RWPE1 (cell line): ENCODE measurements at places on chromosomes 6 and 20.
A peak's percentile ranks its signal among the peaks of the same experiment; 100 is the strongest.

- DNase-seq, result peak; percentile 86
These were observed 3.4 kb downstream of the MED20 start for GRCh38 chr6:41917528-41917927.

DNA sequence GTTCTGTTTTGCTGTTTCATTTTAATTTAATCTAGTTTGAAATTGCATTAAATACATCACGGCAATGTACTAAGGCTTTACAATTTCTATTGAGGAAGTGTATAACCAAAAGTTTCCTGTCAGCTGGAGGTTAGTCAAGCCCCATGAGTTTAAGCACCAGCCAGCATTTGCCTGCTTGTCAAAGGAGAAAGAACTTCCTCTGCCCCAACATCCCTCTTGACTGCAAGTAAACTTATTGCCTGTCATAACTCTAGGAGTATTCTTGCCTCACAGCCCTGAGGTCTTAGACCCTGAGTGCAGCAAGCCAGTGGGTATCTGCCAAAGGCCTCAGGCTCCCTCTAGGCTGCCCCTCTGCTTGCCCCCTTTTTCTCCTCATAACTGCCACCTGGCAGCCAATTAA is 106.7 kb upstream of the INSM1 start:
- DNase-seq, result no peak

GRCh38 chr6:75609639-75610590 is 8.2 kb downstream of the SENP6 start:
- DNase-seq, result no peak

DNA sequence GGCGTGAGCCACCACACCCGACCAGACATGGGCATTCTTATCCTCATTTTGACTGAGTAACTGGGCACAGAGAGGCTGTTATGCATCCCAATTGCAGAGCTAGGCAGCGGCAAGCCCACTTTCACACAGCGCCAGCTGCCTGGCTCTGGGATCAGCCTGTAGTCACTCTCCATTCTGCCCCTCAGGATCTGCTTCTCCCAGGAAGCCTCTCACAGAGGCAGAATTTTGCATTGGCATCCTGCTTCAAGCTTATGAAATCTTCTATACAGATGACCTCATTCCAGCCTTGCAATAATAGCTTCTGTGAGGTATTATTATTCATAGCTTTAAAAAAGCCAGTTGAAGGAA is 37.0 kb upstream of the IER3 start:
- DNase-seq, result no peak

GRCh38 chr20:38342713-38343310 is 3.5 kb upstream of the LBP start:
- no peak for DNase-seq

DNA sequence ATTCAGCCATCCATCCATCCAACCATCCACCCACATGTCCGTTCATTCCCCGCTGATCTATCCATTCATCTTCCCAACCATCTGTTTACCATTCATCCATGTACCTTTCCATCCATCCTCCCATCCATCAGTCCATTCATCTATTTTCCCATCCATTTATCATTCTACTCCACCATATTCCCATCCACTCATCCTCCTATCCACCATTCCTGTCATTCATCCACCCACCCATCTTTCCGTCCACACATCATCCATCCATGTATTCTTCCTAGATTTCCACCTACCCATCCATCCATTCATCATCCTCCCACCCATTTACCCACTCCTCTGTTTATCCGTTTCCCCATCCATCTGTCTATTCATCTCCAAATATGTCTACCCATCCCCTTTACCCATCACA is 6.8 kb downstream of the BPIFB6 start:
- no peak for DNase-seq

DNA sequence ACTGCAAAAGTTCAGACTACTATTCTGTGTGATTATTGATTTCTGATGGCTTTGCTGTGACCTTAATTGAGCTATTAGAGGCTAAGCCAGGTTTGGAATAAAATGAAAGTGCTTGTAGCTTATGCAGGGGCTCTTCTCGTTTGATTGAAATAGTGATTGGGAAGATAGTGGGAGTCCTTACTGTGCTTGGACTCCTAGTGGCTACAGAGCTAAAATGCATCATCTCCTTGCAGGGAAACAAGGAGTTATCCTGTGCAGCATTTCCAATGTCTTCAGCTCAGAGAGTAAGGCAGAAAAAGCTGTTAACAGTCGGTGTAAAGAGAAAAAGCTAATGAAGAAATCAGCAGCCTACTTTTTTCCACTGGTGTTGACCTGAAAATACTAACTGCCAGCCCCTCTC is 173.5 kb downstream of the SLC35F1 start:
- no peak for DNase-seq

GRCh38 chr6:30158475-30159040 is 2.5 kb downstream of the TRIM10 start:
- no peak for DNase-seq
